Inflammatory macrophage treated with lipopolysaccharide for 1 hour (primary cell): ENCODE measurements at places on chromosomes 13 and 19.

GRCh38 chr13:67147342-67148133 lies 82.6 kb downstream of the PCDH9 start:
- DNase-seq = no peak

- no peak for DNase-seq
Measured at GRCh38 chr13:50357586-50358118, 342.4 kb downstream of the KCNRG start.

DNA sequence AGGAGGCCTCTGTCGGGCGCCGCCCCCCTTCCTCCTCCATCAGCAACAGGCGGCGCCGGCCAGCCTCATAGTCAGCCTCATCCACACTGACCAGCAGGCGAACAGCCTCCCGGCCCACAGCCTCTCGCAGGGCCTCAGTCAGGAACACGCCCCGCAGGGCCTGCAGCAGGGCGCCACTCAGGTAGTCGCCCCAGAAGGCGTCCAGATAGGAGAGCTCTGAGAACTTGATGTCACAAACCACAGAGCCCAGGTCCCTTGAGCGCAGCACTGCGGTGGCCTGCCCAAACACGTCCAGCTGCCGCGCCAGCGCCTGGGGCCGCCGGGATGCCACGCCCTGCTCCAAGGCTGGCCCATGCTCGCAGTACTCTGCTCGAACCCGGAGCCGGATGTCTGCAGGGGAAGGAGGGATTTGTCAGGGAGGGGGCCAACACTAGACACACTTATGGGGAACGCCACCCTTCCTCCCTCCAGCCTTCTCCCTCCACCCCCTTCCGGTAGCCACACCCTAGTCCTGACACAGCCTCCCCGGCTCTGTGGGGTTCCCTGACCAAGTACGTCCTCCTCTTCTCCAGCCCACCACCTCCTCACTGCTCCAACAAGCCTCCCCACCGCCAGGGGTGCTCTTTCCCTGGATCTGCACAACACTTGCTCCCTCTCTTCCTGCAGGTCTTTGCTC lies 17.9 kb downstream of the DEDD2 start:
- peak; percentile 86 for DNase-seq

DNA sequence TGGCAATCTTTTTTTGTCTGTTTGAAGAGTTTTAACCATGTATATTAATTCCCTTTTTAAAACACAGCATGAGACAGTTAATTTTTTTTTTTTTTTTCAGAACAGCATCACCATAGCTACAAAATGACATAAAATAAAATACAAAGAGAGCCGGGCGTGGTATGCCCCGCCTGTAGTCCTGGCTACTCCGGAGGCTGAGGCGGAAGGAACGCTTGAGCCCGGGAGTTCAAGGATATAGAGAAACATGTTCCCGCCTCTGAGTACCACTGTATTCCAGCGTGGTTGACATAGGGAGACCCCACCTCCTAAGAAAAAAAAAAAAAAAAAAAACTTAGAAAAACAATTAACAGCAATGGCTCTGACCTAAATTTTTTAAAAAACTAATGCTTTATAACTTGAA lies 10.0 kb upstream of the INSR start:
- DNase-seq = no peak

DNA sequence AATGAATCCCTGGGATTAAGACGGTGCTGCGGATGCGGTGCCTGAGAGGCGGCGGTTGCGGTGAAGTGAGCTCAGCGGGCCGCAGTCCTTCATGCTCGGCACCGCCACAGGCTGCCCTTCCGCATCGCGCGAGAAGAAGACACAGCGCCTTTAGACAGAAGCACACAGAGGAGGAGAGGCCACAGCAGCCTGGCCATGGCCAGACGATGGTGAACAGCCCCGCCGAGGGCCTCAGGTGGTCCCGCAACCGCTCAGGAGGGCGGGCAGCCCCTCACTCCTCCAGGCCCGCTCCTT lies 459.2 kb downstream of the MYO16 start:
- DNase-seq = no peak

DNA sequence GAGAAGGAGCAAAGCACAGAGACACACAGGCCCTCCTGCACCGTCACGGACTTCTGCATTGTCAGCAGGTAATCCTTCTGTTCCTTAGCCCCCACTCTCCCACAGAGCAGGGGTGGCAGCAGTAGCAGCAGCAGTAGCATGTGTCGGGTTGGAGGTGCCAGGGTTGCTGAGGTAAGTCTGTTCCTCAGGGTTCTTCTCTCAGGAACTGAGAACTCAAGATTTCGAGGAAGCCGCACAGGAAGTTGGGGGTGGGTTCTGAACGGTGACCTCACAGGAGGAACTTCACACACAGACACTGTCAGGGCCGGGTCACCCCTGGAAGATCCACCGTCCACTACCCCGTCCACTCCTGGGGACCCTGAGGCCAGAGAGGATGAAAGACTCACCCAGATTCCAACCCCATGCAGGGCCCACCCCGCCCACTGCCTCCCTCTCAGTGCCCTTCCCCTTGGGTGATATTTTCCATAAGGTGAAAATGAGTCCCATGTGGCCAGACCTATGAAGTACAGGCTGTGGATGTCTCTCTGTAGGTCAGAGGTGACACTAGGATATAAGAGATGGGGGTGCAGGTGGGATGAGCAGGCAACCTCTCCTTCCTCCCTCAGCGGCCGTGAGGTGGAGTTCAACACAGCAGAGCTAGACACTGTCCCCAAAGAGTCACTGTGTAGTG lies at the start of gene SIGLEC12:
Gene SIGLEC12, minus strand, starts transcription at position 207 of the 670 bp plus-strand sequence. Its CDS starts 67 bp downstream, at position 140.
- peak; percentile 76 for DNase-seq

DNA sequence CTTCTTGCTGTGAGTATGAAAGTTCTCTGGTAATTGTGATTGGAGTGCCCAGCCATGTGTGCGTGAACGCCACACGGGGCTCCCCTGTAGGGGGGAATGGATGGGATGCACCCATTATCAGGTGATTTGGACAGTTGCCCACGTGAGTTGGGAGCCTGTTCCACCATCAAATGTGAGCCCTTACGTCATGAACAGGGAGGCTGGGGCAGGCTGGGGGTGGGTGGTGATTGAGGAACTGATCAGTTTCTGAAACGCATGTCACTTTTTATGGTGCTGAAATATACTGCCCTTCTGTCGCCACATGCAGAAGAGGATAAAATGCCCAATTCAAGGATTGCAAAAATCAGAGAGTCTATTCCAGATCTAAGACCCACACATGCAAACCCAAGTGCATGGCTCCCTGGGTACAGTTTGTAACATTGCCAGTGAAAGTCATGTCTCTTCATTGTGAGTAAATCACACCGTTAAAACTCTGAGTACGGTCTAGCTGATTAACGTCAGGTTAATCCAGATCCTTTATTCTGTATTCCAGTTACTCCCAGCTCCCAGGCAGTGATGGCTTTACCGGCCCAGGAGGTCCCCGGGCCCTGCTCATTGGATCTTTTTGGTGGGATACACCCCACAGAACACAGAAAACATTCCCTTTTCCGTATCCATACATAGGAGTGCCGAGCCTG lies 90.2 kb downstream of the RAB20 start:
- DNase-seq = peak; percentile 89

- DNase-seq = no peak
Measured at GRCh38 chr13:32253911-32254399, 61.2 kb downstream of the ZAR1L start.

DNA sequence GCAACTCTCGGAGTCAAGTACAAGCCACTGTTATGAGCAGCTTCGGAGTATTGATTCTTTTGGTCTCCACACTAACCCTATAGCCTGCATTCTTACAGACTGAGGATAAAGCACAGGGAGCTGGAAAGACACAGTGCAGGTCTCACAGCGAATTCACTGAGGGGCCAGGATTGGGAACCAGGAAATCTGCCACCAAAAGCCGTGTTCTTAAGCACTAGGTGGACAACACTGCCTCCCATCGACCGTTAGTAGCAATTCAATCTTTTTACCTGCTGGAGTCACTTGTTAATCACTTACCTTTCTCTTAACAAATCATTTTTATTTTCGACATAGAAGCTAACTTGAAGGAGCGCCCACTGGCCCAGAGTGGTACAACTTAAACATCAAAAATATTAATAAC lies 6.3 kb downstream of the PMIS2 start:
- DNase-seq = peak; percentile 25

DNA sequence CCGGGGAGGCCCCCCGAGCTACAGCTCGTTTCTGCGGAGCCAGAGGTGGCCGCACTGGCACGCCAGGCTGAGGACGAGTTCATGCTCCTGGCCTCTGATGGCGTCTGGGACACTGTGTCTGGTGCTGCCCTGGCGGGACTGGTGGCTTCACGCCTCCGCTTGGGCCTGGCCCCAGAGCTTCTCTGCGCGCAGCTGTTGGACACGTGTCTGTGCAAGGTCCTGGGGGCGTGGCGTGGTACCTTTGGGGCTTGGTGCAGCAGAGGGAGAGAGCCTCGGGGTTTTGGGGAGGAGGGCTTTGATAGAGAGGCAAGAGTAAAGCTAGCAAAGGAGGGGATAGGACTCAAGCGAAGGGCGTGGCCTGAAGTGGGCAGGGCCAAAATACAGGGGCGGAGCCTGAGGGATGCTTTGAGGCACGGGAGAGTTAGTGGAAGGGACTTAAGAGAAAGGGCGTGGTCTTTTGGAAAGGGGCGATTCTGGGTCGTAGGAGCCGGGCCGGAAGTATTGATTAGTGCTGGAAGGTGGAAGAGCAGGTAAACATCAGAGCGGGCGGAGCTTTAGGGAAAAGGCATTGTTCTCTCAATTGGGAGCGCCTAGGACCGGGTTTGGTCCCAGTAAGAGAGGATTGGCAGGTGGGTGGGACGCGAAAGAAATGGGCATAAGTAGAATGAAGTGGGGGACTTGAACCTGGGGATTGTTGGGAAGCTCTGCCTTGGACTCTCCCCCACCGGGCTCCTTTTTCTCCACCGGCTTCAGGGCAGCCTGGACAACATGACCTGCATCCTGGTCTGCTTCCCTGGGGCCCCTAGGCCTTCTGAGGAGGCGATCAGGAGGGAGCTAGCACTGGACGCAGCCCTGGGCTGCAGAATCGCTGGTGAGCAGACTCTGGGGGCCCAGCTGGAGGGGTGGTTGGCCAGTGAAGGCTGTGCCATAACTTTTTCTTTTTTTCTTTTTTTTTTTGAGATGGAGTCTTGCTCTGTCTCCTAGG lies 1.2 kb downstream of the PPM1N start:
- DNase-seq = peak; percentile 52

GRCh38 chr19:38745316-38745715 lies 1.0 kb upstream of the CAPN12 start:
- DNase-seq = no peak

GRCh38 chr13:48600374-48601364 lies 53.1 kb upstream of the CYSLTR2 start:
- no peak for DNase-seq

- peak; percentile 16 for DNase-seq
Measured at GRCh38 chr19:49347835-49348234, 12.6 kb downstream of the CD37 start.

DNA sequence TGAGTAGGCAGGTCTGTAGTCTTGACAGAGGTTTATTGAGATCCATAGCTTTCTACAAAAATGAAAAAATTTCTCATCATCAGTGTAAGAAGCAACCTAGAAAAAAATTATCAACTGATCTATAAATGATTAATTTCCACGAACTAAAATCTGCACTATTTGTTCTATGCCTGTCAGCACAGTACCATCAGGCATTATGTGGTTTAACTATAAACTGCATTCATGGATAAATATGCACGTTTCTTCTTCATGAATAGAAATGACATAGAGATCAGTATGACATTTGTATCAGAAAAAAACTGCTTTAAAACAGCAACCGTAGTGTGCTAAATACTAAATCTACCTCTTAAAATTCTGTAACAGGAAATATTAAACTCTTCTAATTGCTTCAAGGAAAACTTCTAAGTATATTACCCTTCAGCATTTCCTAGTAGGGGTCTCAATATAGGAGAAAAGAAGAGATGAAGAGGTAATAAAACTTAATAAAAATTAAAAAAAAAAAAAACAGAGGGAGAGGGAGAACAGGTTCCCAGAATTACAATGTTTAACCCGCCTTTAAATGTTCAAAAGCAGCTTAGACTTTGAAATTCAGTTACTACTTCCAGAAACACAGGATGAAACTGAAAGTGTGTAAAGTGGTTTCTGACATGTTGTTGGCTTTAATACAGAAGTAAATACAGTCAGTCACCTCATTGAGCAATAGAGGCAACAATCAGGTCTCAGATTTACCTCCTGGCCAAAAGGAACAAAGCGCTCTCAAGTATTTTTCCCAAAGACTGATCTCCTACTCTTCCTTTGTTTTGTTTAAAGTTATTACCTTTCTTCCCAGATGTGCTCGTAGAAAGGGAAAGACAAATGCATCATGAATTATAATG lies 144.4 kb downstream of the DIAPH3 start:
- peak; percentile 34 for DNase-seq

- DNase-seq = peak; percentile 95
Measured at GRCh38 chr19:15091918-15092753, 10.1 kb downstream of the OR1I1 start.

GRCh38 chr13:37686501-37686900 lies 87.9 kb upstream of the POSTN start:
- no peak for DNase-seq

DNA sequence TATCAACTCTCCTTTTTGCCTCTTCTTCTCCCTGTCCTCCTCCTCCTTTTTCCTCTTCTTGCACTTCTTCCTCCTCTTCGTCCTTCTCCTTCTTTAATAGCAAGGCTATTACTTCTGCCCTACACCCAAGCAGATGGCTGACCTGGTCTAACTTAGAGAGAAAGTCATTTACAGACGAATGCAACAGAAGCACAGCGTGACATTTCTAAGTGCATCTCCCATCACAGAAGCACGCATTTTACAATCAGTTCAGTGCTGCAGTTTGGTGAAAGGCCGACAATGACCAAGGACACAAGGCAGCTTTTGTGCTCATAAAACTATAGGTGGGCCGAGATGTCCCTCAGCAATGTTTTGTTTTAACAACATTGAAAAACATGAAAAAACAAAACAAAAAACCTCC lies 231.5 kb downstream of the FGF14 start:
- DNase-seq = no peak

- no peak for DNase-seq
Measured at GRCh38 chr19:14102756-14103155, 12.2 kb upstream of the SAMD1 start.

- peak; percentile 94 for DNase-seq
Measured at GRCh38 chr19:2327773-2328400, 499 bp downstream of the LSM7 start.

DNA sequence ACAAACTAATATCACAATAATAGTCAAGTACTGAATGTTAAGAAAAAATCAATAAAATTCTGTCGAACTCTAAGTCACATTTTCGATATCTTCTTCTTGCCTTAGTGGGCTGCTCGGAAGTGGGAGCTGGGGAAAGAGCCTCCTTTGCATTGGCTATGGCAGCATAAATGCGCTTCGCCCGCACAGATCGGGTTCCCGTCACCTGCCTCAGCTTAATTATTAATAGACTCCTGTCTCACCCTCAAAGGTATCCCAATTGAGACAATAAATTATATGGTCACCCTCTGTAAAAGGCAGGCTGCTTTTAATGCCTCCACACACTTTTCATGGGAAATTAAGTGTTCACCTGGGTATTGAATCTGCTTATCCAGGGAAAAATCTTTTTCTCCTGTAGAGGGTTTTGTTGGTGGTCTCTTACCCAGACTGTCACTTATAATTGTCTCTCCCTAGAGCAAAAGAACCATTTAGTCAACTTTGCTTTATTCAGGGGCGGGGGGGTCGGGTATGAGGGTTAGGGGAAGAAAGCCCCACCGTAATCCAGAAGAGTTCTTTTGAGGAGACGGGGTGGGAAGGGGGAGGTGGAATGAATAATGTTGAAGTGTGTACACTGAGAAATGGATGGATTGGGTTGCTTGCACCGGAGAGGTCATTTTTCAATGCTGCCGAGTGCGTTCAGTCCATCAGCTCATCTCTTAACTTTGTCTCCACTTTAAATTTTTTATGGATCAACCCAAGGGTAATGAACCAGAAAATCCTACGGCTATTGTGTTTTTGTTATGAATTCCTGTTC lies 682.6 kb upstream of the SGCG start:
- DNase-seq = no peak

- no peak for DNase-seq
Measured at GRCh38 chr19:34228347-34228746, 26.0 kb upstream of the GARRE1 start.

GRCh38 chr13:46953331-46953730 lies 56.5 kb upstream of the HTR2A start:
- DNase-seq = peak; percentile 18
